ENCODE measurements at places on chromosomes 2 and 18.

- DNase-seq, result no peak
These were observed 91.5 kb upstream of the LDLRAD4 start for GRCh38 chr18:13126966-13127598.

- no peak for DNase-seq
These were observed 199.4 kb downstream of the SPP2 start for GRCh38 chr2:234249873-234250272.

DNA sequence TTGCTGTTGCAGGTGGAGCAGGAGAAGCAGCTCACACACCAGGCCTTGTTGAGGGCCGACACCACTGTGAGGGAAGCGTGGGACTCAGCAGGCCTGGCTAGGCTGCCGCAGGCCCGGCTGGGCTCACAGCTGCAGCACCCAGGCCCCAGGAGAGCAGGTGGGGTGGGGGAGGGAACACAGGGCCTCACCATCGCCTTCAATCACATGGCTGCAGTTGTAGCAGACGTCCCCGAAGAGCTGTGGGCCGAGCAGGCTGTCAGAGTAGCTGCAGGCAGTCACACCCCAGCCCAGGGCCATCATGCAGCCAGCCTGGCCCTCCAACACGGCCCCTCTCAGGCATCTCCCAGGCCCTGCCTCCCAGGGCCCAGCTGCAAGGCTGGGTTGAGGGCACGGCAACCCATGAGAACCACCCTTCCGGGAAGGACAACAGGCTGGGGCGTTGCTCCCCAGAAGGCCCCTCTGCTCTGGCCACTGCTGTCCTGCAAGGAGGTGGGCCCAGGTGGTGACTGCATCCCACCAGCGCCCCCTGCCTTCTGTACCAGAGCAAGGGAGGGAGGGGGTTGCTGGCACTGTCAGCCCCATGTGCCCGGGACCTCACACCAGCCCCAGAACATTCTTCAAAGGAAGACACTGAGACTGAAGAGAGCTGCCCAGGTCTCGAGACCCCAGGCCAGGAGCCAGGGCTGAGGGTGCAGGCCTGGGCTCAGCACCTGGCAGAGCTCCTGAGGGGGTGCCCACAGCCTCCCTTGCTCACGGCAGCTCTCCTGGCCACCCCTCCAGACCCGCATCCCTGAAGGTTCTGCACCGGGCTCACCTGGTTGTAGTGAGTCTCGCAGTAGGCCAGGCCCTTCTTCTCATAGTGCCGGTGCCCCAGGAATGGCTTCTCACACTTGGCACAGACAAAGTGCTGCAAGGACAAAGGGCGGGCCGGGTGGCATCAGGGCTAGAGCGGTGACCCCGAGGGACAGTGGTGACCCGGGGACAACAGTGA, 5.6 kb upstream of the GPR17 start:
- DNase-seq, result no peak

DNA sequence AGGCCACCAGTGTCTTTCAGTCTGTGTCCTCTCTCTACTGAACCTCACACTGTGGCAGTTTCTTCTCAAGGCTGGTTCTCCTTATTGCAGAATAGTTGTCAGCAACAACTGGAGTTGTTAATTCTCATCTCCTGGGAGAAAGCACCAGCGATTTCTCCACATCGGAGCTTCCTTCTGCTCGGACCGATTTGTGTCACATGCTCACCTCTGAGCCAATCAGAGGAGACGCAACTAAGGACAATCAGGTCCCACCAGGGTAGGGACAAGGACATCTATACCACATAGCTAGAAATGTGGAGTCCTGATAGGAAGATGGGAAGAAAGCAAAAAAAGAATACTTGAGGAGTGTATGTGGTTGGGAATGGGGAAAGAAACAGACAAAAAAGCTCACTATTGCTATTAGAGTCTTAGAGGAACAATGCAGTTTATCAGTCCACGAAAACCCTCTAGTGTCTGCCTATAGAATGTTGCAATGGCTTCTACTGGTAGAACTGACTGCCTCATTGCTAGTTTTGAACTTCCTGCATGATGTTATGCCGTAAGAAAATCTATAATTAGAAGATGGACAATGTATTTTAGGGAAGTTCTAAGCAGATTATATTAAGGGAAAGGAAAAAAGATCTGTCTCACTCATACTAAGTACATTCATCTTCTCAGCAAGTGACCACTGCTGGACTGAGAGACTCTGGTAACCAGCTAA, 169.7 kb downstream of the CDCA7 start:
- no peak for DNase-seq

DNA sequence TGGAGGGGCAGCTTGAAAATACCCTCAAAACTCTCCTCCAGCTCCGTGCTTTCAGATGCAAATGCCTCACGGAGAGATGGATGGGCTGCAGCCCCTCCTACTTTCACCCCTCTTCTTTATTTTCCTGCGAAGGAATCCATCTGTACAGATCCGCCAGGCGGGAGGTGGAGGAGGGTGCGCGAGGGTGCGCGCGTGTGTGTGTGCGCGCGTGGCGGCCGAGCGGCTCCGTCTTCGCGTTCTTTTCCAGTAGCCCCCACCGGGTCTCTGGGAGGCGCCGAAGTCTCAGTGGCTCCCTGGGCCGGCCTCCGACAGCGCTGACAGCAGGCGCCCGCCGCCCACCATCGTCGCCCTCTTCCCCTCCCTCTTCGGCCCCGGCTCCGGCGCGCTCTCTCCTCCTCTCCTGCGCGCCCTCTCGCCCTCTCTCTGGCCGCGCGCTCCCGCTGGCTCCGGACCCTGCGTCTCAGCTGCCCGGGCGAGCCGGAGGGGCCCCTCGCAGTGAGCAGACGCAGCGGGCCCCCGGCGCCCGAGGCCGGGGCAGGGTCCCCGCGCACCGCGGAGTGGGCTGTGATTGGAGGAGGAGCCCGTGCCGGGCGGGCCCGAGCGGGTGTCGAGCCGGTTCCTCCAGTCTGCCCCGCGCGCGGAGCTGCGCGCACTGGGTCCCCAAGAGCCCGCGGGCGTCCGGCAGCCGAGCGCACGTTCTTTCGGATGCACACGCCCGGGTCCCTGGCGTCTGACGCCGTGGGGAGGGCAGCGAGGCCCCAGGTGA, at the start of gene CDH7:
CDH7 (plus strand) TSS at position 624 of the 766 bp plus-strand sequence. CDS start 11,831 bp downstream, outside the sequence.
- DNase-seq, result peak; percentile 49

DNA sequence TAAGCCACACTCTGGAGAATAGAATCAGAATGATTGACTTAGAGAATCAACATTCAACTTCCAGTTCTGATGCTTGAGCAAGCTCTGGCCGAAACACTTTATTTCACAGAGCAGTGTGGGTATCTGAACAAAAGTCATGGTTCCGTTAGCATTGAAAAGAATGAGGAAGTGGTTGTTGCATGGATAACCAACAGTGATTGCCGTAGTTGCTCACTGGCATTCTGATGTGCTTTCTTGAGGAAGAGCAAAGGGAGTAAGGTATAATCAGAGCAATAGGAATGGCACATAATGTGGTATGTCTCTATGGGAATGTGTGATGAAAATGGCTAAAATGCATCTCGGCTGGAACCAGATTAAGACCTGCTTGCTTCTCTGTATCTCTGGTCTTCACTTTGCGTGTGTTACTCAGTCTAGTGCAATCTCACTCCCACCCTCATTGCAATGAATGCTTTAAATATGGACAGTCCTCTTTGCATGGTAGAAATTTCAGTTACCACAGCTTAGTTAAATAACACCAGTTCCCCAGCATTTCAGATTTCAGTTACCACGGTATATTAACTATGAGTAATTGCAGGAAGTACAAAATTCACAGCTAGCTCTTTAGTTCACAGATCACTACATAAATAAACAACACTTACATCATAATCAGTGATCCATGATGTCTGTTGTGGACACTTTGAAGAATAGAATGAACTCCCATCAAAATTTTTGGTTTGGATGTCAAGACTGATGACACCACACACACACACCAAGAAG, 7.8 kb upstream of the RAB12 start:
- DNase-seq, result peak; percentile 64

GRCh38 chr2:191862156-191862775, 15.4 kb upstream of the CAVIN2 start:
- no peak for DNase-seq

DNA sequence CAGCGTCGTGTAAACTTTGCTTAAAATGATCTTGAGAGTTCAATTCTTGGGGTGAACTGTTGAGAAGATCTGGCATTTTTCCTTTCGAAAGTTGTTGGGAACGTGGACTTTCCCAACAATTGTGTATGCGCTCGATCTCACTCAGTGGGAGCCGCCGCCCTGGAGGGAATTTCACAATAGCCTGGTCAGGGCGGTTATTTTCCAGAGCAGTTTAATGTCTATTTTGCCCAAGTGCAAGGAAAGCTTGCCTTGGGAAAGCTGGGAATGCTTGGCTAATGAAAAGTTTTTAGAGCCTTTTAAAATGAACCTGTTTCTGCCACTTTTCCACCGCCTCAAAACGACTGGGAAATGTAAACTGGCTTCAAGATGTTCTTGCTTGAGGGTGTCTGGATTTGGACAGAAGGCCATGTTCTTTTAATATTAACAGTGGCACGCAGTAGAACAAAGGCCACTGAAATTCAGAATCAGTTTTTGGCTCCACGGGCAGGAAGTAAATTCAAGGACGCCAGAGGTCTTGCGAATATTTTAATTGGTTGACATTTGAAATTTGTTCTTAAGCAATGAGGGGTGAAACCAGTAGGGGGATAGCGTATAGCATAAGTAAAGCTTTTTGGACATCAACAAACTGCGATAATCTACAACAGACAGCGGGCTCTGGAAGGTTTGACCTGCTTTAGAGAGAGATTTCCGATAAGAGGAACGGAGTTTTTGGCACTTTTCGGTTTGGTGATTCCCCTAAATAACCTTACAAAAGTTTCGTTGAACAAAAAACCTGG, 1.2 kb downstream of the CFLAR start:
- peak; percentile 92 for DNase-seq

DNA sequence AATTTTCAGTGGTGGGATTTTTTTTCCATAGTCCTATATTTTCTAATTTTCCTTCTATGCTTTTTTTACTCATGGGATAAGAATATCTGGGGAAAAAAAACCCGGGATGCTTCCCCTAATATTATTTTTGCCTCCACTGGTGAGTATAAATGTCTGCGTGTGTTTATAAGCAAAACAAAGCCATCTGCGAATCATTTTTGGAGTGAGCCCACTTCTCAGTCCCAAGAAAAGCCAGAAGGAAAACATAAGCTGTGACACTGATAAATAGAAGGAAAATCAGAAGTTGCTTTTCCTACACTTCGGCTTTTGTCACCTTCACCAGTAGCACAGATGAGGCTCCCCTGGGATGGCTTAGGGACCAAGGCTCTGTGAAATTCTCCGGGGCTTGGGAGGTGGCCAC, 134.7 kb upstream of the PID1 start:
- no peak for DNase-seq

GRCh38 chr18:29034113-29034856, 857.4 kb upstream of the CDH2 start:
- DNase-seq, result no peak

GRCh38 chr2:17375262-17375661, 143.0 kb downstream of the RAD51AP2 start:
- no peak for DNase-seq

DNA sequence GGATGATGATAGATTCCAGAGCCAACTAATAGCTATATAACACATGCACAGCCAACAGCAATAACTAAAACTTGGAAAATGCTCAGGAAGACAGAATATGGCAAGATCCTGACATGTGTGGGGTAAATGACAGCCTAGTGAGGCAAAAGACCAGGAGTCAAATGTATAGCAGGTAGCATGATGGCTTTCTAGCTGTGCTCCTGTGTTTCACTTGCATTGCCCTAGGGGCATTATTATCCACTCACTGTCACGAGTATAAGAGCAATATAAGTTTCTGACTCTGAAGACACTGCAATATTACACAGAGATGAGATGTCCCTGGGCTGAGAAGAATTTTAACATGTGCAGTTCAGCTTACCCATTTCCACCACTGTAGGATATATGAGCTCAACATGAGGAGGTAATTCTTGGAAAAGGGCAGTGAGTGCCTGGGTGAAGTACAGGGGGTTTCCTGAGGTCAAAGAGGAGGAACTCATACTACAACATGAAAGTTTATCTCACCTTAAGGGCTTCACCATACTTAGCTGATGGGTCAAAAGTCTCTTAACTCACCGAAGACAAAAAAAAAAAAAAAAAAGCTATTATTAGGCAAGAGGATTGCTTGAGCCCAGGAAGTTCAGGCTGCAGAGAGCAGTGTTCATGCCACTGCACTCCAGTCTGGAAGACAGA, 1385.6 kb upstream of the SLC39A10 start:
- no peak for DNase-seq

DNA sequence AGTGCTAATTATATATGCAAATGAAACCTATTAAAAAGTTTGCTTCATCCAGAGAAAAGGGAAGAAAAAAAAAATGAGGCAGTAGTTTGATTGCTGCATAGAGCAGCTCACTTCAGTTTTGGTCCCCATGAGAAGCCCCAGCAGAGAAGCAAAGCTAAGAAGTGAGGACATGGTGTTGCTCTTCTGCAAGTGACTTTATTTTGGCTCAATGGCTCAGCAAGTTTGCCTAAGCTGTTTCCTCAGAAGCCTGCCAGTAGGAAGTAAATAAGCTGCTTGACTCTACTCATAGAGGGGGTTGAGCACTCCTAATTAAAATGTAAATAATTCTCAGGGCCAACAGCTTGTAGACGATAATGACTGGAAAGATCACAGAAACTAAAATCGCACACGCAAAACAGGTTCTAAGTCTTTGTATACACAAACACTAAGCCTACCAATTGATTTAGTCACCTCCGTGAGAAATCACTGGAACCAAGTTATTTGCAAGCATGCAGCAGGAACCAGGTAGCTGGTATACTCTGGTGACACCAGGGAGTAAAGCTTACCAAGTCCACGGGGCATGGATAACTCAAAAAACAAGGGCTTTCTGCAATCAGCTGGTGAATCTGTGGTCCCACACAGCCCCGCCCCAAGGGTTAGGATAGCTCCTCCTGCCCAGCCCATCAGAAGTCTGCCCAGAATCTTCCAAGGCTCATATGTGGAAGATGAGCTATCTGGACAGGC, 39.7 kb upstream of the NABP1 start:
- DNase-seq, result no peak

DNA sequence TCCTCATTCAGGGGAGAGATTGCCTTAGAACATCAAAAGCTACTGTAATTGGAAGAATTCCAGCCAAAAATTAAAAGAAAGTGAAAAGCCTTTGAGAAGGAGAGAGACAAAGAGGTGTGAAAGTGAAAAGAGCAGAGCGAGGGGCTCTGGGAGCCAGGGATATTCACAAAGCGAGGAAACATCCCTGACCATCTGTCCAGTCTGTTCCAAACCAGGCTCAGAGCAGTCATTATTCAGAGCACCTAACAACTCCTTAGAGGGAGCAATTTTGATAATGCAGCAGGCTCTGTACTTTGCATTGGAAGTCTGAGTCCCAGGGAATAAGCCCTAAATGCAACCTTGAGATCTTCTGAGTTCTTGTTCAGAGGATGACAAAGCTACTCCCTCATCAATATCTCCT, 119.1 kb upstream of the LYPD1 start:
- DNase-seq, result no peak

DNA sequence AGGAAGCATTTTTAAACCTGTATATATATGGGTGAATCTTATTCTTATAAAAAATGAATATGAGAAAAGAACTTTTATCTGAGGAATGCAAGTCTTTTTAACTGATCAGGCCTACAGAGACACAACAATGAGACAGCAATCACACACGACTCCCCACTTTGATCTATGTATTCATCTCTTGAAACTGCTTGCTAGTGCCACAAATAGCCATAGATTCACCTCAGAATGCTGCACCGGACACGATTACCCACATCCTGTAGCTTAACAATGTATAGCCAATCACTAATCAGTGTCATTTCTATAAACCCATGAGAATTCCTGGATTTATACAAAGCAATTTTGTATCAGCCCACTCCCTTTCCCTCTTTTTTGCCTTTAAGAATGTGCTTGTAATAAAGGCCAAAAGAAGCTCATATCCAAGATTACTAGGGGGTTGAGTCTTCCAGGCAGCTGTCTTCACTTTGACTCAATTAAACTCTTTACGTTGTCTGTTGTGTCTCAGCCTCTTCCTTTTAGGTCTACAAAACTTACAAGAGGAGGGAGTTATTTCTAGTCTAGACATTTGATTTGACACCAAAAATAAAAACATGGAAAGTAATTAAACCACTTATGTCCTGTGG, 94.9 kb downstream of the MBD2 start:
- DNase-seq, result no peak

Data from hematopoietic multipotent progenitor cell (in vitro differentiated cells).